ENCODE measurements at places on chromosomes 2 and 18. TPM values are rescaled to one million over a fixed set of nuclear protein-coding genes. Genes with fewer than 3 reads are reported as not detected.

DNA sequence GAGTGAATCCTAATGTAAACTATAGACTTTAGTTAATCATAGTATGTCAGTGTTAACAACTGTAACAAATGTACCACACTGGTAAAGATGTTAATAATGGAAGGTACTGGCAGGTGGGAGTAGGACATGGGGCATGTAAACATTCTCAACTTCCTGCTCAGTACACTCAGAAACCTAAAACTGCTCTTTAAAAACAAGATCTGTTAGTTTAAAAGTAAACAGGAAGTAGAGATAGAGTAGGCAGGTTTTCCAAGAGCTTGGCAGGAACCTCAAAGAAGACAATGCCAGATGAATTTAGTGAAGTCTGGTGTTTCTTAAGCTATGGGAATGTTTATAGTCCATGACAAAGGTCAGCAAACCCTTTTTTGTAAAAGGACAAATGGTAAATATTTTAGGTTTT lies 46.6 kb downstream of the CCDC138 start:
- H3K4me3 ChIP-seq: no peak overlapping the region
- H3K4me1 ChIP-seq: peaks cover 8% of the 10 kb centered on the region
- H3K27me3 ChIP-seq: no peaks in the 10 kb centered on the region
- H3K27ac ChIP-seq: no peak overlapping the region

DNA sequence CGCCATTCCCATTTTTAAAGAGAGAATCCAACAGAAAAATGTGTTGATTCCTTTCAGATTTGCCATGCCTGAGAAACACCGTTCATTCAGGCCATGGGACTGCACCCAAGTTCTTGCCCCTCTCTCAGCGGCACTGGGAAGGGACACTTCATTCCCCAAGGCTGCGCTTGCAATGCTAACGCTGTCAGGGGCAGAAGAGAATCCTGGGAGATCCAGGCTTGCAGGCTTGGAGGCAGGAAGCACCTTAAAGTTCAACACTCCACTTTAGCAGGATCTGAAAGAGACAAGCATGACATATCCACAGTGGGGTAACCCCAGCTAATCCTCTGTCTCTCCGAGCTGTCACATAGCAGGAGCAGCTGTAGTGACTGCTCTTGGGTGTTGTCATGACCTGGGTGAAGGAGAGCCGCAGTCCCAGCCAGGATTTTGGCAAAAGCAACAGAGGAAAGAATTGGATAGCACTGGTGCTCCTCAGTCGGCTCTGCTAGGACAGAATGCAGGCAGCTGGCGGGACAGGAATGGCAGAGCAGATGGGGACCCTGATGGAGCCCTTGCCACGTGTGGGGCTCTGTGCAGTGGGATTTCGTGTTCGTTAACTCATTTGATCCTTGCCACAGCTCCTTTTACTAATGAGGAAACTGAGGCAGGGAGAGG lies 22.0 kb upstream of the ODC1 start:
- H3K4me1 ChIP-seq: no peaks in the 10 kb centered on the region
- peaks cover 3% of the 10 kb centered on the region for H3K27me3 ChIP-seq
- no peaks in the 10 kb centered on the region for H3K36me3 ChIP-seq
- no peak overlapping the region for H3K27ac ChIP-seq
- no peak for DNase-seq
- no peak overlapping the region for H3K4me3 ChIP-seq

GRCh38 chr2:16179701-16180416 lies 239.5 kb downstream of the MYCN start:
- no peaks in the 10 kb centered on the region for H3K27me3 ChIP-seq
- no peaks in the 10 kb centered on the region for H3K36me3 ChIP-seq
- H3K4me1 ChIP-seq: no peaks in the 10 kb centered on the region
- DNase-seq: no peak
- H3K27ac ChIP-seq: no peak overlapping the region

DNA sequence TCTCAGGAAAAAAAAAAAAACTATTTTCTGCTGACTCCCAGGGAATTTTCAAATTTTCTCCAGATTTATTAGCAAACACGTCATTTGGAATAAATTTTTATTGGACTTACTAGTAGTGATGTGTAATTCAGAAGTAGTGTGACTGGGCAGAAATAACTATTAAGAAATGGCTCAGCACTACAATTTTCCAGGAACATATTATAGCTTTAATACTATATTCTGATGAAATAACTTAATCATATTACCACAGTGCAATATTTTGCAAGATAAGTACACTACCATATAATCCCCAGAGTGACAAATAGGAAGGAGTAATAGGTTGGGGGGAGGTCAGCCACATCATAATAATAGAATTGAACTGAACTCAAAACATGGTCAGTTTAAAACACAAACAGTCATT lies 19.7 kb upstream of the TNFAIP6 start:
- H3K36me3 ChIP-seq: no peaks in the 10 kb centered on the region
- no peaks in the 10 kb centered on the region for H3K4me1 ChIP-seq
- DNase-seq: no peak
- no peaks in the 10 kb centered on the region for H3K27me3 ChIP-seq
- H3K27ac ChIP-seq: no peak overlapping the region
- no peak overlapping the region for H3K4me3 ChIP-seq

GRCh38 chr18:39057423-39058064 lies 1491.9 kb upstream of the CELF4 start:
- no peak for DNase-seq
- H3K36me3 ChIP-seq: no peaks in the 10 kb centered on the region
- H3K4me3 ChIP-seq: no peak overlapping the region
- no peaks in the 10 kb centered on the region for H3K27me3 ChIP-seq
- H3K27ac ChIP-seq: no peak overlapping the region

- no peak for DNase-seq
- H3K4me1 ChIP-seq: no peaks in the 10 kb centered on the region
- no peaks in the 10 kb centered on the region for H3K36me3 ChIP-seq
These were observed 896.5 kb upstream of the PIK3C3 start for GRCh38 chr18:41058351-41059125.

DNA sequence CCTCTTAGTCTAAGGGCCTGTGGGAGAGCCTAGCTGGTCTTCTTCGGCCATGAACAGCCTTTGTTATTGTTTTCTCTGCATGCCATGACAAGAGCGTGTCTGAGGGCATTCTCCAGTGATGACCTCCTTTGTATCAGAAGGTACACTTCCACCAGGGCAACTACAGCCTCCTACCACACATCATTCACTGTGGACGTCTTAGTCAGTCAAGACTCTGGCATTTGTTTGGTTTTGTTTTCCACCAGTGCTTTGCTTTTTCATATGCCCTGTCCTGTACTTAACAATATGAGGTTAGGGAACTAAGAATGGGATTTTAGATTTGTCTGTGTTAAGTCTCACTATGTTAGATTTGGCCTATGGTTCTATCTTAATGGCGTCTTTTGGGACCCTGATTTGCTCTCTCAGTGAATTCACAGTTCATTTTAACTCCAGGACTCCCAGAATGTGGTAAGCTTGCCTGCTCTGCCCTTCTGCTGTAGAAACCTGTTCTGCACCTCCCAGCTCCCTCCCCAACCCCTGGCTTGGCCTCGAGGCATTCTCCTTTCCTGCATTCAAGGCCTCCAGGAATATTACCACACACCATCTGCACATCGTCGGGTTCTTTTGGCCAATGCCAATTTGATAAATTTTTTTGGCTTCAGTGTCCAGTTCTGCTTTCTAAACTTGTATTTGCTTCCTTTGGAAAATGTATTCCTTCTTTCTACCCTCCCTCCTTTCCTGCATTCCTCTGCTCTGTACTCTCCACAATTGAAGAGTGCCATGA lies 42.8 kb upstream of the IL1R1 start:
- no peaks in the 10 kb centered on the region for H3K27me3 ChIP-seq
- no peak overlapping the region for H3K27ac ChIP-seq
- no peaks in the 10 kb centered on the region for H3K36me3 ChIP-seq

DNA sequence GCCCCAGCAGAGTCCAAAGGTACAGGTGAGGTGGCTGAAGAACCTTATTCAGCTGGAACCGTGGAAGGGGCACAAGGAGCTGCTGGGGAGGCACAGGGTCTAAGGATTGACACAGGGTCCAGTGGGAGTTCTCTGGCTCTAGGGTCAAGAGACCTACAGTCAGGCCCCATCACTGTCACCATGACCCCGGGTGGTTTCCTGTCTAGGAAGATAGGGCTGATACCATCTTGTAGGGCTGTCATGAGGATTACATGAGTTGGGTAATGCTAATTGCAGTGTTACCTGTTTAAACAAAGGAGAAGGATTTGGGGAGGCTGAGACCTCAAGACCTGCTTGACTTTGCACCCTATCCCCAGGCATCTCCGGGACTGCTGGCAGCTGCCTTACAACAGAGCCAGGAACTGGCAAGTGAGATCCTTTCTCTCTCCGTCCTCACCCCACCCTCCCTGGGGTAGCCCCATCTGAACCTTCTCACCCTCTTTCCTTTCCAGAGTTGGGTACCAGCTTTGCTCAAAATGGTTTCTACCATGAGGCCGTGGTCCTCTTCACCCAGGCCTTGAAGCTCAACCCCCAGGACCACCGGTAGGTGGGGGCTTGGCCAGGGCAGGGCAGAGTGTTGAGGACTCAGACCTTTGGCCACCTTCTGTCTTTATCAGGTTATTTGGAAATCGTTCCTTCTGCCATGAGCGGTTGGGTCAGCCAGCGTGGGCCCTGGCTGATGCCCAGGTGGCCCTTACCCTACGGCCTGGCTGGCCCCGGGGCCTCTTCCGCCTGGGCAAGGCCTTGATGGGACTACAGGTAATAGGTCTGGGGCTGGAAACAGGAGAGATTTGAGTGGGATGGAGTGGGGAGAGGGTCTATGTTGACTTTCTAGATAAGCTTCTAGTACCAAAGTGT lies 7.5 kb downstream of the LBX2 start:
- no peak overlapping the region for H3K4me3 ChIP-seq
- H3K27me3 ChIP-seq: no peaks in the 10 kb centered on the region
- H3K4me1 ChIP-seq: no peaks in the 10 kb centered on the region
- DNase-seq: no peak

- DNase-seq: no peak
- no peak overlapping the region for H3K27ac ChIP-seq
- H3K27me3 ChIP-seq: no peaks in the 10 kb centered on the region
- H3K4me1 ChIP-seq: no peaks in the 10 kb centered on the region
- H3K36me3 ChIP-seq: peaks cover 4% of the 10 kb centered on the region
- H3K4me3 ChIP-seq: no peak overlapping the region
These were observed 11.8 kb downstream of the C2orf69 start for GRCh38 chr2:199922856-199923255.

GRCh38 chr2:101733257-101733993 lies 35.9 kb downstream of the MAP4K4 start:
- H3K36me3 ChIP-seq: no peaks in the 10 kb centered on the region
- no peak overlapping the region for H3K27ac ChIP-seq
- DNase-seq: no peak

- no peak overlapping the region for H3K4me3 ChIP-seq
- no peaks in the 10 kb centered on the region for H3K36me3 ChIP-seq
- H3K27me3 ChIP-seq: no peaks in the 10 kb centered on the region
These were observed 217.9 kb upstream of the PID1 start for GRCh38 chr2:229489016-229489415.

DNA sequence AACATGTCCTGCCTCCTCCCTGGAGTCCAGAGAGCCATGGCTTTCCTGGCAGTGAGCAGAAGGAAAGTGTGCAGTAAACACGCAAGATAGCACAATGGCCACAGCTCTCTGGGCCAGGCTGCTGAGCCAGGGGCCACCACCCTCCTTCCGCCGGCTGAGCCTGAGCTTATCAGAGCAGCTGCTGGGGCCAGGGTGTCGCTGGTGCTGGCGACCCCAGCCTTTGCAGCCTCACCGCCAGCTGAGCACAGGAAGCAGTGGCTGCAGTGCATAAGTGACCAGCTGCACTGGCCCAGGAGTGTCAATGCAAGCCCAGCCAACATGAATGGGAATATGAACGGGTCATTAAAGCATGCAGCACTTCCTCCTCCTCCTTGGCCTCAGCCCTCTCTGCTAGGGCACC lies 172.0 kb downstream of the ZFP36L2 start:
- H3K36me3 ChIP-seq: no peaks in the 10 kb centered on the region
- H3K27ac ChIP-seq: no peak overlapping the region
- DNase-seq: no peak
- H3K4me1 ChIP-seq: peaks cover 31% of the 10 kb centered on the region

GRCh38 chr18:75344161-75344560 lies 83.3 kb downstream of the SMIM21 start:
- no peak overlapping the region for H3K27ac ChIP-seq
- H3K36me3 ChIP-seq: no peaks in the 10 kb centered on the region
- no peaks in the 10 kb centered on the region for H3K4me1 ChIP-seq
- H3K4me3 ChIP-seq: no peak overlapping the region
- no peak for DNase-seq

- no peak for DNase-seq
- H3K27me3 ChIP-seq: no peaks in the 10 kb centered on the region
- H3K27ac ChIP-seq: no peak overlapping the region
- H3K4me1 ChIP-seq: no peaks in the 10 kb centered on the region
These were observed 50.3 kb downstream of the SH2D6 start for GRCh38 chr2:85468704-85469349.

DNA sequence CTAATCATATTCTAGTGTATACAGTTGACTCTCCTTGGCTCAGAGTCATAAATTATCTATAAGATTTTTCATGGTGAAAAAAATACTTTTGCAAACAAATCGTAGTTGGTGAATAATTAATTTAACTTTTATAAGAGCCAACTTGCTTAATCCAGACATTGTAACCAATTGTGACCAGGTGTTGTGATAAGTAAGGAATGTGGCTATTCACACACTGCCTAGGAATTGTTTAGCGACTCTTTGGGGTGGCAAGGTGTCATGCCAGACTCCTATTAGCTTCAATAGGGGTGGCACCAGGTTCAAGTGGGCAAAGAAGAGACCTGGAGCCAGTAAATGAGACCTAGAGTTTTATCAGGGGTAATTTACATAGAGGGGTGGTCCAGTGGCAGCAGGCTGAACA lies 344.7 kb upstream of the PKDCC start:
- H3K36me3 ChIP-seq: no peaks in the 10 kb centered on the region
- no peak overlapping the region for H3K4me3 ChIP-seq
- H3K27ac ChIP-seq: no peak overlapping the region

DNA sequence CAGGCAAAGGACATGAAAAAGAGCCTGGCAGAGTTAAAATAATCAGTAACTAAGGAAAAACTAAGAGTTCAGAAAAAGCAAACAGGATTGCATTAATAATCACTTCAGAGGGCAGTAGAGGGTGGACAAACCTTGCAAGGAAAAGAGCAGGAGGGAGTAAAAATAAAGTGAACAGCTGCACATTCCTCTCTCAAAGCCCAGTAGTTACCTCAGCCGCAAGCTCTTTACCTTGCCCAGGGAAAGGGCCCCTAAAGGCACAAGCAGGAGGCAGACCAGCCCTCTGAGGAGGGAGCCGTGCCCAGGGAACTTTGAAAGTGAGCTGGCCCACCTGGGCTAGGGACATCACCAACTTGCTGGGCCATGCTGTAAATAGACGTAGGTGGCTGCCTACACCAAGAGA lies 196.9 kb downstream of the C1D start:
- no peak for DNase-seq
- H3K27me3 ChIP-seq: no peaks in the 10 kb centered on the region
- H3K4me3 ChIP-seq: no peak overlapping the region
- H3K27ac ChIP-seq: no peak overlapping the region

- no peaks in the 10 kb centered on the region for H3K4me1 ChIP-seq
- H3K4me3 ChIP-seq: no peak overlapping the region
- H3K36me3 ChIP-seq: no peaks in the 10 kb centered on the region
- no peak overlapping the region for H3K27ac ChIP-seq
These were observed 706.0 kb downstream of the KCNJ3 start for GRCh38 chr2:155404433-155405002.

Gene ALPI
- total RNA-seq: not detected

Gene ZBTB7C
- total RNA-seq: 0.13 TPM

Gene ROCK1
- 66.5 TPM for total RNA-seq

Gene EMILIN1
- total RNA-seq: 0.79 TPM

Gene RND3
- total RNA-seq: not detected

Gene RMND5A
- total RNA-seq: 63.5 TPM

Gene DSG4
- not detected for total RNA-seq
